NCI-H2081 (cell line): ENCODE measurements at places on chromosomes 12 and 14.
A peak's percentile ranks its signal among the peaks of the same experiment; 100 is the strongest.

DNA sequence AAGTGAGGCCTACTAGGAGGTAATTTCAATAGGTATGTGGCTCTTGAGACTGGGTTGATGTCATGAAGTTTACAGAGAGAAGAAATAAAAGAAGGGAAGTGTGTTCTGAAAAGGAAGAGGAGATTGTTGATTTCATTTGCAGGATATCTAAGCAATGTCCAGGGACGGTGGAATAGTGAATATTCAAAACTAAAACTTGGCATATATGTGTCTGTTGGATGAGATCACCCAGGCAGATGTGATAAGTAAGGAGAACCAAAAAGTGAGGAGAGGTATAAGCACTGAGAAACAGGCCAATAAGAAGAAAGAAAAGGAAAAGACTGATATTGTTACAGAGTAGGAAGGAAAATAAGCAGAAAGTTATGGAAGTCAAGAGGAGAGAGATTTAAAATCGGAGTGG is 255.6 kb downstream of the PDZRN4 start:
- no peak for DNase-seq

DNA sequence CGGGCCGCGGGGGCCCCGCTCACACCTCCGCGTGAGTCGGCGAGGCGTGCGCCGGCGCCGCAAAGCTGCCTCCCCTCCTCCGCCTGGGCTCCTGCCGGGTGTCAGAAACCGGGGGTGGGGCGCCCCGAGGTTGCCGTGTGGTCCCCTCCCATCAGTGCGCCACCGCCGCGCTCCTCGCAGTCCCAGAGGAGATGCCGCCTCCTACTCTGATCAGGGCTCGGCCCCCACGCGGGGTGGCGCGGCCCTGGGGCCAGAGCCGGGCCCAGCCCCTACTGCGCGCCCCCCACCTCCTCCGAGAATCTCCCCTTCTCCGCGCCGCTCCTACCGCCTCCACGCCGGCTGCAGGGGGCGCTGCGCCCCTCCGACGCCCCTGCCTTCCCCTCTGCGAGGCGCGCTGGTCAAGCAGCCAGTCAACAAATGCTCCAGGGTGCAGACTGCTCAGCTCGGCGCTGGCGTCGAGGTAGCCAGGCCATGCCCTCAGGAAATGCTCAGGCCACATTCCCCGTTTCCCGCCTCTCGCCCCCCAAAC is 467 bp upstream of the JAG2 start:
- DNase-seq, result peak; percentile 56

GRCh38 chr12:132761032-132761920 is at the start of gene ANKLE2:
ANKLE2 (minus strand) TSS chr12:132761832; CDS start chr12:132761798, 34 bp downstream.
- DNase-seq, result peak; percentile 37

- peak; percentile 91 for DNase-seq
These were observed 71.3 kb downstream of the ANKRD9 start for GRCh38 chr14:102437997-102438915.

DNA sequence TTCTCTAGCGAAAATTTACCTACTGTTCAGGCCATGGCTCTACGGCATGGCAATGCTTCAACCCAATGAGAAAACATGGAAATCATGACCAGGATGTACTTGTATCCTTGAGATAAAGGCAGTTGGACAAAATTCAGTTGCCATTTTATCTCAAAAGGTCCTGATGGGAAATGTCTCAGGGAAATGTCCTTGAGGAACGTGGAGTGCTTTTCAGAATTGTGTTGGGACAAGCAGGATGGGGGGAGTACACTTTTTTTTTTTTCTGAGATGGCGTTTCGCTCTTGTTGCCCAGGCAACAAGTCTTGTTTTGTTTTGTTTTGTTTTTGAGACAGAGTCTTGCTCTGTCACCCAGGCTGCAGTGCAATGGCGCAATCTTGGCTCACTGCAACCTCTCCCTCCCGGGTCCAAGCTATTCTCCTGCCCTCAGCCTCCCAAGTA is 86.8 kb upstream of the EIF5 start:
- no peak for DNase-seq

GRCh38 chr12:13390381-13390861 is 193.9 kb downstream of the EMP1 start:
- peak; percentile 99 for DNase-seq

DNA sequence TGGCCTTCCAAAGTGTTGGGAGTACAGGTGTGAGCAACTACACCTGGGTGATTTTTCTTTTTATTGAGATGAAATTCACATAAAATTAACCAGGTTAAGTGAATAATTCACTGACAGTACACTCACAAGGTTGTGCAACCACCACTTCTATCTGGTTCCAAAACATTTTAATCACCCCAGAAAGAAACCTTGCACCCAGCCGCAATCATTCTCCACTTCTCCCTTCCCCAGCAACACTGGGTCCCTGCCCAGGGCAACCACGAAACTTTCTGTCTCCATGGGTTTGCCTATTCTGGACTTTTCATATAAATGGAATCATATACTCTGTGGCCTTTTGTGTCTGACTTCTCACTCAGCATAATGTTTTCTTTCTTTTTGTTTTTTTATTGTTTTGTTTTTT is 26.3 kb upstream of the MLXIP start:
- no peak for DNase-seq

DNA sequence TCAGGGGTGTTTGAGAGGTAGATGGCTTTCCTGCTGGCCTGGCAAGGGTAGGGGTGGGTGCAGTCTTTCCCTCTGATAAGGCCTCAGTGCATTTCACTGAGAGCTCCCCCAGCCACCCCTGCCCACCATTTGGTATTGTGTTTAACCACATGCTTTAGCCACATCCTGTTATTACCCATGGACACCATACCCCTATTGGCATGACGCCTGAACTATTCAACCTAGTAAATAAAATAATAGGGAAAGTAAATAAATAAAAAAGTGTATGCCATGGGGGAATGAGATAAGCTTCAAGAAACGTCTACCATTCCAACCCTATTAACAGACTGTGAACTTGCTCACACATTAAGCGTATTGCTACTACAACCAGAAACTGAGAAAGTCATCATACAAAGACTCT is 7.6 kb upstream of the LGR5 start:
- no peak for DNase-seq

- no peak for DNase-seq
These were observed 8.2 kb upstream of the NTS start for GRCh38 chr12:85865890-85866289.

- DNase-seq, result no peak
These were observed 203.1 kb downstream of the SLC2A13 start for GRCh38 chr12:39902821-39903220.

GRCh38 chr12:128170181-128170580 is 96.8 kb upstream of the TMEM132C start:
- DNase-seq, result no peak

DNA sequence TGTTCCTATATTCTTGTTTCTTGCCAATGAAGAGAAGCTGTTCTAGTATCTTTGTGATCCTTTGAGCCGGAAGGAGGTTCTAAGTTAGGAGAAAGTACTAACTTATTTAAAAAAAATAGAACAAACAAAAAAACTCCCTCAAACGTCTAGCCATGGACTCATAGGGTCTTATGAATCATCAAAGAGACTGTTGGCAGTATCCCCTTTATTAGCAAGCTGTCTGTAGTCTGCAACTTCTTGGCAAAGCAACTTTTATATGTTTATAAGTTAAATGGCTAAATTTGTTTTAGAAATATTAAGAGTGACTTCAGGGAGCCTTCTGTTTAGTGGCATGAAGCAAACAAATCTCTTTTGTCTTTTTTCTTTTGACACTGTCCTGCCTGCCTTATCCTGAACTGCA is 291.9 kb downstream of the FUT8 start:
- DNase-seq, result no peak

GRCh38 chr12:93795352-93795751 is 118.2 kb downstream of the CRADD start:
- no peak for DNase-seq

DNA sequence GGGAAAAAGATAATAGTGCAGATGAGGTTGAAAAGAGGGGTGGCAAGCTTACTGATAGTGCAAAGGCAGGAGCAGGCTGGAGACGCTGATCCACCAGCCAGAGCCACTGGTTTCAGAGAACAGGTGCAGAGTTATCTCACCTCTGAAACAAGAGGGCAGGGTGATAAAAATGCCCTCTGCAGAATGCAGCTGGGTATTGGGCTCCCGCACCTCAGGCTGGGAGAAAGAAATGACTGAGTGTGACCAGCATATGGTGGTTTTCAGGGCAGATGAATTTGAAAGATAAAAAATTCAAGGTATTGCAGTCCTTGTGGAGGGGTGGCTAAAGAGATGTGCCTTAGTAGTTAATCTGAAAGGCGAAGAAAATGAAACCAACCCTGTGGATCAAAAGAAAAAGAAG is 2.9 kb upstream of the TMEM30B start:
- no peak for DNase-seq

DNA sequence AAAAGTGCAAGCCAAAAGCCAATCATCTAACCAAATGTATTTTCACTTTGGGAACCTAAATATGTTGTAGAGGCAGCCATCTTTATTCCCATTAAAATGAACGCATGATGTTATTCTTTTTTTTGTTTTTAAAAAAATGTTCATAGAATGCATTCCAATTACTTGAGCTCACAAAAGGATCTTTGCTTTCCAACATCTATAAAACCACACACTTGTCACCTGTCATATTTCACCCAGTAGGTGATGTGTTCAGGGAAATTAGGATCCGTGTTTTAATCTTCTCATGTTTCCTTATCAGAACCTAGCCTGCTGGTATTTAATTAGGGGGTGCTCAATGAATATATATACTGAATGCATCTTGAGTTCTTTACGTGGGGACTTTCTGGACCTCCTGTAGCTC is 13.6 kb downstream of the TTC8 start:
- DNase-seq, result no peak

GRCh38 chr12:5520037-5520436 is 88.1 kb downstream of the NTF3 start:
- DNase-seq, result no peak

DNA sequence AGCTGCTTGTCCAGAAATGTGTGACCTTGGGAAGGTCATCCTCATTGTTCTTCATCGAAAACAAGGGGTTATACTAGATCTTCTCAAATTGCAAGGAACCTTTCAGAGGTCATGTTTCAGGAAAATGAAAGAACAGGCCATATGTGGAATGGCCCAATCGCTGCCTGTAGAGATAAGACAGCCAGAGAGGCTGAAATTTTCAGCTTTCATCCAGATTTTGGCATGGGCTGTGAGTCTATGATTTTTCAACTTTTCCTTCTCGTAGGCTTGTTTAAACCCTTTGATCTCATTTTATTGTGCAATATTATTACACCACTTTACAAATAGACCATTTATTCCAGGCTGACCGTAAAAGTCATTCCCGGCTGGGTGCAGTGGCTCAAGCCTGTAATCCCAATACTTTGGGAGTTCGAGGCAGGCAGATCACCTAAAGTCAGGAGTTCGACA is 17.1 kb upstream of the ATXN2 start:
- DNase-seq, result no peak

- no peak for DNase-seq
These were observed 3.3 kb upstream of the APPL2 start for GRCh38 chr12:105239304-105239703.

DNA sequence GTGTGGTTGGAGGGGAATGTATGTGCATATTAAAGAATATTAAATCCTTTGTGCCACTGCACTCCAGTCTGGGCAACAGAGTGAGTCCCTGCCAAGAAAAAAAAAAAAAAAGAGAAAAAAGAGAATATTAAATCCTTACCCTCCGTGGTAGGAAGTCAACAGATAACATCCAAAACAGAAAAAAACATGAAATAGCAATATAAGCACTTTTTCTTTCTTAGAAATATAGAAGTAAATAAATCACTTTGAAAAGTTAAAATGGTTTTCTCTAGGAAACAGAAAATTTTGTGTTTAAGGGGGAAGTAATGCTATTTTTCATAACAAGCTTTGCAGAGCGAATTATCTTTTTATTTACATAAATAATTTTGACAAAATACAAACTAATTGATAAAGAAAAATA is 17.6 kb downstream of the SOS2 start:
- DNase-seq, result no peak

DNA sequence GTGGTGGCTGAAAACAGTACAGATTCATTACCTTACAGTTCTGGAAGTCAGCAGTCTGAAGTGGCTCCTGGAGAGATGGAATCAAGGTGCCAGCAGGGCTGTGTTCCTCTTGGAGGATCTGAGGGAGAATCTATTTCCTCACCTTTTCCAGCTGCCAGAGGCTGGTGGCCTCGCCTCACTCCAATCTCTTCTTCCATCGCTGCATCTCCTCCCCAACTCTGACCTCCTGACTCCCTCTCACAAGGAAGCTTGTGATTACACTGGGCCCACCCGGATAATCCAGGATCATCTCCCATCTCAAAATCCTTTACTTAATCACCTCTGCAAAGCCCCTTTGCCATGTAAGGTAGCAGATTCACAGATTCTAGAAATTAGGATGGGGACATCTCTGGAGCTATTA is 11.4 kb upstream of the NCOR2 start:
- DNase-seq, result no peak

DNA sequence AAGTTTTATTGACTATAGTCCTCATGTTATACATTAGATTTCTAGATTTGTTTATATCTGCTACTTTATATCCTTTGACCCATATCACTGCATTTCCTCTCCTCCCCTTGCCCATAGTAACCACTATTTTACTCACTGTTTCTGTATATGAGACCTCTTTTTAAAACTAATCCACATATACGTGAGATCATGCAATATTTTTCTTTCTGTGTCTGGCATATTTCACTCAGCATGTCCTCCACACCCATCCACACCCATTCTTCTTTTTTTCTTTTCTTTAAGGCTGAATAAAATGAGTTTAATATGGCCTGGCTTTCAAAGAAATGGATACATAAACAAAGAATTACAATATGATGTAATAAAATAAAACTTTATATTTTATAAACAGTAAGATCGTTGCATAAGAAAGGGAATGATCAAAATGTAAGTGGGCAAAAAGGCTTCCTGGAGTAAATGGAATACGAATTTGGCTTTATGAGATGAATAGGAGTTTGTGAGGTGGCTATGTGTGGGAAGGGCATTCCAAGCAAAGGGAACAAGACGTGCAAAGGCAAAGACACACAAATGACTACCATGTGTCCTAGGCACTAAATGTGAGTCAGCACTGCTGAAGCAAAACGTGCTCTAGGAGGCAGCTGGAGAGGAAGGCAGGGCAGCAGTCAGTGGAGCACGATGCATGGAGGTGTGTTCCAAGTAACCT is 53.2 kb upstream of the HIF1A start:
- no peak for DNase-seq

DNA sequence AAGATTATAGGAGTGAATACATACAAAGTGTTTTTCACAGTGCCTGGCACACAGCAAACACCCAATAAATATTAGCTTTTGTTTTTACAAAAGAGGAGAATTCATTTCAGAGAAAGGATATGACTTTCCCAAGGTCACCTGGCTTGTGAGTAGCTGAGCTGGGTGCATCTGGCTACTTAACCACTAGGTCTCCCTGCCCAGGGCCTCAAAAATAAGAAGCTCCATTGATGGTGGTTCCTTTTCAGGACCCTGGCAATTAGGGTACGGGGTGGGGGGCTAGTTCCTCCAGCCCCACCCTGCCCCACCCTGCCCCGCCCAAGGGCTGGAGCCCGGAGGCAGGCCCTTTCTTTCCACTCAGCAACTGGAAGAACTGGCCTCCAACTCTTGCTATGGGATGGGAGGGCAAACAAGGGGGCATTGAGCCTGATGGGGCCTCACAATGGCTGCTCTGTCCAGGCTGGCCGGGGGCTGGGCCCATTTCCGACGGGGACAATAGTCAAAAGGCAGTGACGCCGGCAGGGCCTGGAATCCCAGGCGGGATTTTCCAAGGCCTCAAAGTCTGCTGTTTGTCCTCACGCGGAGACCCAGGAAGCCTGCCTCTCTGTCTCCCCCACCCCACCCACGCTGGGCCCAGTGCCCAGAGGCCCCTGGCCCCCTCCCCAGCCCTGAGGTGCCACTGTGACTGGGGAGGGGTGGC is 8.2 kb upstream of the ATG101 start:
- no peak for DNase-seq

- no peak for DNase-seq
These were observed 7.0 kb upstream of the UBC start for GRCh38 chr12:124921200-124922031.

GRCh38 chr12:25818596-25819390 is 139.7 kb upstream of the RASSF8 start:
- DNase-seq, result no peak
